Caco-2 (cell line): ENCODE measurements at places on chromosomes 3 and 15. TPM values are rescaled to one million over a fixed set of nuclear protein-coding genes. Genes with fewer than 3 reads are reported as not detected.
A peak's percentile ranks its signal among the peaks of the same experiment; 100 is the strongest.

DUOX1 gene
- total RNA-seq = 0.14 and 0.56 TPM in 2 replicates

GLDN gene
- 0.82 and 1.1 TPM in 2 replicates for total RNA-seq

ROBO2 gene
- total RNA-seq = 0.09 and 0.16 TPM in 2 replicates

MB21D2 gene
- total RNA-seq = 10.6 and 11.0 TPM in 2 replicates

IMPG2 gene
- 0.07 TPM in 1 of 2 replicates, not detected in the other for total RNA-seq

DNA sequence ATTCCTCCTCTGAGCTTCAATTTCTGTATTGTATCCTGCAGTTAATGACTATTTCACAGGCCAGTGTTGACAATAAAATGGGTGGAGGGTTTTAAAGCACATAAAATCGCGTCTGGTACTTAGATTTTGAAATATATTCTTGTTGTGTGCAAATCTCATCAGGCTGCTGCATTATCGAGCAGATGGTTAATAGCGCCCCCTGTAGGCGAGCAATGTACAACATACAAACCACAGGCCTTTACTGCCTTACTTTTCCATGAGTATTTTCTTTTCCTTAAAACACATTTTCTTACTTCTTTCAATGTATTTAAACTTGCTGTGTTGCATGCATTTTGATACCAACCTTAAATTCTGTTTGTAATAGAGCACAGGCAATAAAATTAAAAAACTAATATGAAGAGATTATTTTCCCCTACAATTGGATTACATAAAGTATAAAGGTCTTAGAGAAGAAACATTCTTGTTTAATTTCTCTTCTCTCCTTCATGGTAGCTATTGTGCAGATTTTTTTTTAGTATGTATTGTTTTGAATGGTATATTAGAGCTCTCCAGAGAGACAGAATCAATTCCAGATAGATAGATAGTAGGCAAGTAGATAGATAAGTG, 608.4 kb downstream of the CADM2 start:
- no peaks in the 10 kb centered on the region for H3K36me3 ChIP-seq
- H3K4me1 ChIP-seq = no peaks in the 10 kb centered on the region
- no peak overlapping the region for H3K27ac ChIP-seq
- peak; percentile 39 for DNase-seq
- H3K4me3 ChIP-seq = no peak overlapping the region
- H3K27me3 ChIP-seq = no peaks in the 10 kb centered on the region

GRCh38 chr3:150662410-150663200, 41.1 kb downstream of the ERICH6 start:
- DNase-seq = no peak
- H3K27ac ChIP-seq = no peak overlapping the region
- no peaks in the 10 kb centered on the region for H3K27me3 ChIP-seq
- H3K4me1 ChIP-seq = no peaks in the 10 kb centered on the region
- no peak overlapping the region for H3K4me3 ChIP-seq

DNA sequence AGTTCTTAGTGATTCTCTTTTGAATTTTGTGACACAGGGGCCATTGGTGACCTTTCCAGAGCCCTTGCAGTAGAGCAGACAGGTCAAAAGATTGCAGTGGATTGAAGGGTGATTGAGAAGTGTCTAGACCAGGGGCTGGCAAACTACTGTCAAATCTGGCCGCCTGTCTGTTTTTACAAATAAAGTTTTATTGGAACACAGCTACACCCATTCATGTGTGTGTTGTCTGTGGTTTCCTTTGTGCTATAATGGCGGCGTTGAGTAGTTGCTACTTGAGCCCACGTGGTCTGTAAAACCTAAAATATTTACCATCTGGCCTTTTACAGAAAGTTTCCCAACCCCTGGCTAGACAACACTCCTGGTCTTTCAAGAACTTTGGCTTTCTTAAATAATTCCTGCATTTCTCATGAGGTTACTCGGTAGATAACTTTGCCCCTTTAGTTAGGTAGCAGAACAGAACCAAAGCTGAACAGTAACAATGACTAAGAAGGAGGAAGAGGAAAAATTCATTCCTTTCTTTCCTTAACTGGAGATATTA, 265.1 kb upstream of the NR2E3 start:
- H3K4me1 ChIP-seq = no peaks in the 10 kb centered on the region
- no peaks in the 10 kb centered on the region for H3K27me3 ChIP-seq
- H3K27ac ChIP-seq = no peak overlapping the region
- H3K4me3 ChIP-seq = no peak overlapping the region
- DNase-seq = no peak

DNA sequence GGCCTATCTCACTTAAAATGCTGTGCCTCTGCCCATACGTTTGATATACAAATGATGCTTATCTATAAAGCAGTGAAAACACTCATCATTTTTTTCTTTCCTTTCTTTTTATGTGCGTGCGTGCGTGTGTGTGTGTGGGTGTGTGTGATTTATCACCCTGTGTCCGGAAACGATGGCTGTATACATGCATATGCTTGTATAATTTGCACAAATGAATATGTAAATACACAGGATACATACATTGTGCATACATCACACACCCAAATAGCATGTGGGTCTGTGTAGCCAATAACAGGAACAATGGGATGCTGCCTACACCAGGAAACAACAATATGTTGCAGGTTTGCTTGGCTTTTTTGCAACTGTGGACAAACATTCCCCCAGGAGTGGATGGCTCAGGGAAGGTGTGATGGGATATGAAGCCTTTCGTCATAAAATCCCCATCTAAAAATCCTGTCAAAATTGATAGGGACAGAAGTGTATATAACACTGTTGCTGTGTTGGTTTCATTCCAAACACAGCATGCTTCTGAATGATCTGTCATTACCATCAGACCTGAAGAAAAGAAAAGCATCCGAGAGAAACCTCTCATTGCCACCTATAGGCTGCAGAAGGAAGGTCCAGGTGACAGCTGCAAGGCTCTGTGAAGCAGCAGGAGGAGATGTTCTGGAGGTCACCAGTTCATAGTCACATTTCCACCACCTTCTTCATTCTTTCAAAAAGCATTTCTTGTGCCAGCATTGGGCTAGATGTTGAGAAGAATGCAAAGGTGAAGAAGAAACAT, 503.9 kb upstream of the NR2F2 start:
- no peaks in the 10 kb centered on the region for H3K36me3 ChIP-seq
- no peak overlapping the region for H3K4me3 ChIP-seq
- no peak overlapping the region for H3K27ac ChIP-seq
- DNase-seq = no peak
- H3K4me1 ChIP-seq = no peaks in the 10 kb centered on the region; the same call in 1 of the 2 replicates
- H3K27me3 ChIP-seq = no peaks in the 10 kb centered on the region

DNA sequence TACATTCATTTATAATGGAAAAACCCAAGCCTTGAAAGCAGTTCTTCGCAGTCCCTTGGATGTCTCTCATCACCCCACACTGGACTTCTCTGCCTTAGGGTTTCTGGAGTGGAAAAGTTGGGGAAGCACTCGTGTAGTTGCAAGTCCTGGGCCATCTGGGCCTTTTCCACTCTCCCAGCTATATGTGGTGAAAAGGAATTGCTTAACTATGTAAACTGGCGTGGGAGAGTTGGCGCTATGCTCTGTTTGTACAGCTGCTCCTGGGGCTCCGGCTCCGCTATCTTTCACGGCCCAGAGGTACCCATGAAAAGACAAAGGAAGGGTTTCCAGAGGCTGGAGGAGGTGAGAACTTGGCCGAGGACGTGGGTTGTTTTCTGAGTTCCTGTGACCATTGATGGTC, 81.1 kb upstream of the MYZAP start:
- no peak overlapping the region for H3K4me3 ChIP-seq
- H3K27me3 ChIP-seq = no peaks in the 10 kb centered on the region
- peaks cover 22% of the 10 kb centered on the region for H3K4me1 ChIP-seq

DNA sequence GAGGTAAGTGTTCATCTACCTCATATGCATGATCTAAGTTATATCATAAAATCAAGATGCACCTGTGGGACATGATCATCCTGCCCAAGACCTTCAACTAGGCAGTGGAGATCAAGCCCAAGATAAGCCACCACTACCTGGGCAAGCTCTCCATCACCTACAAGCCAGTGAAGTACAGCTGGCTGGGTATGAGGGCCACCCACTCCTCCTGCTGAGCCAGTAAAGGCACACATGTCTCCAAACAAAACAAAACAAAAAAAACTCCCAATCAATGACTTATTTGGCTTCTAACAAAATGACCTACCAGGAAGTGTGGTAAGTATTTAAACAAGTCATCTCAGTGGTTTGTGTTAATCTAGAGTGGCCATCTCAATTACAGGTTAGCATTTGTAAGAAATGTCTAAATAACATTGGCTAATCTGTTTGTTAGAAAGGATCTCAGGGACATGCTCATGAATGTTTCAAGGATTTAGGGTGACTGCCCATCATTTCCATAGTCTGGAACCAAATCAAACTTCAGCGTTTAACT, 3.1 kb downstream of the PAQR9 start:
- no peaks in the 10 kb centered on the region for H3K4me1 ChIP-seq
- no peaks in the 10 kb centered on the region for H3K36me3 ChIP-seq
- no peak overlapping the region for H3K27ac ChIP-seq
- no peaks in the 10 kb centered on the region for H3K27me3 ChIP-seq

DNA sequence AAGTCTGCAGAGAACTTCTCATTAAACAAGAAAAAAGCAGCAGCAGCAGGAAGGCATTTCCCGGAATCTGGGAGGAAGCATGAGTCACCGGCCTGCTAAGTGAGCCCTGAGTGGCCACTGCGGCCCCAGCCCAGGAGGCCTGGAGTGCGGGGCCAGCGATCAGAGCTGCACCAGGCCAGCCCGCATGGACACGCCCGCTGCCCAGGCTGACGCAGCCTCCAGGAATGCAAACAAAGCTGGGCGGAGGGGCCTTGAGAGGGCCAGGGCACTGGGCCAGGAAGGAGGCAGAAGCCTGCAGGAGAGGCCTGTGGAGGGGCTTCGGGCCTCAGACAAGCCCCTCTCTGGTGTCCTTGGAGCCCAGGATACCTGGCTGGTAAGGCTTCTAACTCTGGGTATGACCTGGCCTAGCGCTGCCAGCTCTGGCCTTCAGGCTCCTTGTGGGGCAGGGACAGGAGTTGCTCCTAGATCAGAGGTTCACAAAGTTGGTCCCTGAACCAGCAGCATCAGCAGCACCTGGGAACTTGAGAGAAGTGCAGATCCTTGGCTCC, 101.2 kb downstream of the SMAD6 start:
- H3K36me3 ChIP-seq = no peaks in the 10 kb centered on the region
- no peak overlapping the region for H3K4me3 ChIP-seq
- H3K27me3 ChIP-seq = no peaks in the 10 kb centered on the region
- peak; percentile 90 for DNase-seq
- H3K4me1 ChIP-seq = peaks cover 22% of the 10 kb centered on the region

GRCh38 chr15:41894251-41894790, 468 bp upstream of the SPTBN5 start:
- H3K36me3 ChIP-seq = no peaks in the 10 kb centered on the region
- H3K27ac ChIP-seq = no peak overlapping the region
- no peak overlapping the region for H3K4me3 ChIP-seq
- DNase-seq = no peak
- H3K27me3 ChIP-seq = no peaks in the 10 kb centered on the region

DNA sequence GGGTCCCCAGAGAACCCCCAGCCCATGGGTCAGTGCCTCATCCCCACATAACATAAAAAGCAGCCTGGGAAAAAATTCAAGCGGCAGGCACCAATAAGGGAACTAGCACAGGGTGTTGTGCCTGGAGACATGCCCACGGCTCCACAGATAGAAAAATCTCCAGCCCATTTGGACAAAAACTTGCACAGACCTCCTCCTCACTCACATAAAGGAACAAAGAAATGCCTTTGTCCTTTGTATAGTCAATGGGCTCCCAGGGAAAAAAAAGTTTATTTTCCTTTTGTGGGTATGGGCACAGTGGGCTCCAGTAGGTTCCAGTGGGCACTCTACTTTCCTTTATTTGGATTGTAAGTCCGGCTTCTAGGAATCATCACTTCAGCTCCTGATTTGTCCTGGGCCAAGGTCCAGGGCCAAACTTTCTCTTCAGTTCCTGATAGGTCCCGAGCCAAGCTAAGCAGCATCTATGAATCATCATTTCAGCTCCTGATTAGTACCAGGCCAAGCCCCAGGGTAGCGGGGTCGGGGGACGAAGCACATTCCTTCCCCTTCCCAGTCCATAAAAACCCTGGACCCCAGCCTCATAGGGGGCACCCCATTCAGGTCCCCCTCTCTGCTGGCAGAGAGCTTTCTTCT, 1.6 kb upstream of the DNAH12 start:
- H3K27ac ChIP-seq = no peak overlapping the region
- H3K36me3 ChIP-seq = no peaks in the 10 kb centered on the region
- no peaks in the 10 kb centered on the region for H3K27me3 ChIP-seq
